ENCODE measurements at places on chromosomes 4 and X.

- no peak for DNase-seq
Measured at GRCh38 chrX:69073241-69073640, 92.0 kb downstream of the PJA1 start.

- DNase-seq = no peak
Measured at GRCh38 chr4:112818594-112818965, 181.6 kb downstream of the LARP7 start.

GRCh38 chr4:70927502-70928137, 25.5 kb downstream of the MOB1B start:
- peak; percentile 21 for DNase-seq

- DNase-seq = no peak
Measured at GRCh38 chr4:156019246-156019645, 65.6 kb upstream of the CTSO start.

DNA sequence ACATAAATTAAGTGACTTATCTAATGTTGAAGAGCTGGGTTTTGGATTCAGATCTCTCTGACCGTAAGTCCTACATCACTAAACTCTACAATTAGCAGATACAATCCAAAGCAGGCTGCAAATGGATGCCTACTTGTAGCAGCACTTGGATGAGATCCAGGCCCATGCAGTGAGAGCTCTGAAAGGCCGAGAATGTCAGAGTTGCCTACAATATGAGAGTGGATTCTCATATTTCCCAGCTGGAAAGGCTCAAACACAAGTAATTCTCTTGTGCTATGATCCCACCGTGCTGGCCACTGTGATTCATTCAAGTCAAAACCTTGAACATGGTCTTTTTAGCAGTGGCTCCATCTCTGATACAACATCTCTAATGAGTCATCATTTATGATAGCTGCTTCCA, 125.4 kb upstream of the CHRDL1 start:
- no peak for DNase-seq

DNA sequence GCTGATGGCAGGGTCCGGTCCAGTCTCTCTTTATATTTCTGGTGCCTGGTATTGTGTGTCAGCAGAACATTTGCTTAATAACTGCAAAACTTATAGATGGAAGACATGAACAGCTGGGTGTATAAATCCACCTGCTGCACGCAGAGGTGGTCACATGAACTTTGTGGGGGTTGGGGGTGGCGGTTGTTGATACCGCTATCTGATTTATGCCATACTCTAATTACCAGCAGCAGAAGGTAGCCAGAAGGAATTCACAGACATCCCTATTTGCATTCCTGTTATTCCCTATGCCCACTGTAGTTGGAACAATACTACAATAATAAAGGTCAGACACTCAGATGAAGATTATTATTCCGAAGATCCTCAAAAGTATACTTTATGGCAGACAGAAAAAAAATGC, 121.6 kb upstream of the PUDP start:
- no peak for DNase-seq

GRCh38 chr4:180164799-180165198, 2078.4 kb upstream of the TENM3 start:
- no peak for DNase-seq

GRCh38 chrX:17183566-17183965, 191.4 kb upstream of the NHS start:
- no peak for DNase-seq

DNA sequence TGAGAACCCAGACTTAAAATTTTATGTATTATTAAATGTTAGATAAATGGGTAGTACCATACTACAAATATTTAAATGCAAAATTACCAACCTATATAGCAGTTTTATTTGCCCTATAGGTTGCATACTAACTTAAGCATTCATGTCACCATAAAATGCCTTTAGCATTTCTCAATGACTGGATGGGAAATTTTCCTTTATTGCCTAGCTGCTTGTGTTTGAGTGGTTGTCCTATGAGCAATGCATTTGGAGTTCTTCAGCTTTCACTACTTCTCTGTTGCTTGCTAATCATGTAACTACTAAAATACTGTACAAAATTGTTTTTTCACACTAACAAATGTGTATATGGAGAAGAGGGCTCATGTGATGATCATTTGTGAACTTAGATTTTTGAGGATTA, 44.2 kb upstream of the CEP135 start:
- no peak for DNase-seq

DNA sequence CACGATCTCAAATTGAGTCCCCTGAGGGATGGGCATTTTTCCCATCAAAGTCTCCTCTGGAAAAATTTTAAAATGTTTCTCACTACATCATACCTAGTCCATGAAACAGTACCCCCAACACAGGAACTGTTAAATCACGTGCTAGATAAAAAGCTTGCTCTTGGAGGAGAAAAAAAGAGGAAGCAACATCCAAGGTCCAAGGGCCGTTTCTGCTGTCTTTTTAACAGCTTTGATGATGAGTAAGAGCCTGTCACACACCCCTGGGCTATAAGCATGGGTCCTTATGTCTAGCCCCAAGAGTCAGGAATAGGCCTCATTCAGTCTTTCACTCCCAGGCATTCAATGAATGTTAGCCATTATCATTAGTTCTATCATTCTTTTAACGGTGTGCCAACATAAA, 128.9 kb downstream of the SH3KBP1 start:
- DNase-seq = no peak

DNA sequence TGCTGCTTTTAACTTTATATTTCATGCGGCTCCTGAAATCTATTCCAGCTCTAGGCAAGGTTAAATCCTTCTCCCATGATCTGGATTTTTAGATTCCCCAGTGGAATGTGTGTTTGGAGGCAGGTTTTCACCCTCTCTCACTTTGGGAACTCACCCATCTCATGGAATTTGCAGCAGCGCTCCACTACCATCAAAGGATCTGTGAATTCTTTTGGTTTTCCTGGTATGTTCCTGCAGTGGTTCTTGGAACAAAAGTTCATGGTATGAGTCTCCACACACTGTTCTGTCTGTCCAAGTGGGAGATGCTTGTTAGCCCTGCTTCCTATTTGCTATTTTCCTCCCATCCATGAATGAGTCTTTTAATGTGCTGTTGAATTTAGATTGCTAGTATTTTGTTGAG, 14.0 kb downstream of the APOOL start:
- DNase-seq = no peak

- no peak for DNase-seq
Measured at GRCh38 chr4:86847571-86847970, 1.6 kb downstream of the SLC10A6 start.

- no peak for DNase-seq
Measured at GRCh38 chr4:20022471-20022870, 229.2 kb upstream of the SLIT2 start.

DNA sequence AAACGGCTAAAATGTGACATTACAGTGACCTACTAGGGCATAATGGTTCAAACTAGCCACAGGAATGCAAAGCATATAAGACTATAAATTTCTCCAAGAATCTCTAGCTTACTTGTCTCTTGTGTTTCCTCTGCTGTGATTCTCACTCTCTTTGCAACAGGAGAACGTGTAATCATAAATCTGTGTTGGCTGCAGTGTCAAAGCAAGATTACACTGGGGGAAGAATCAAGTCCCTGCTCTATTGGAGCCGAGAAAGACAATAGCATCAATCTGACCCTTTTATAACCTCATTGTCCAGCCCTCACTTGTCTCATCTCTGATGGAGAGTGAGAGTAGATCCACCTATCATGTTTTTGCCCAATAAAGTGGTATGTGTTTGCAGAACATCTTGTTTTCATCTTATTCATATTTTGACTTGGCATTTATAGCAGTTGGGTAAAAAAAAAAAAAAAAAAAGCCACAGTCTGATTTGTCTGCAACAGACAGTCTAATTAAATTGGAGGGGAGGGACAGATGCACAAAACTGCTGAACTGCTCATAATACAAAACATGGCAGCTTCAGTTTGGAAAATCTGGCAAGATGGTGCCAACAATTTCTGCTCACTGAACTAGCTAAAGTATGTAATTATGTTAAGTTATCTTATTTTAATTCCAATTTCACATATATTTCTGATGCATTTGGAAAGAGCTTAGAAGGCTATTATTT, 165.0 kb upstream of the GABRA2 start:
- DNase-seq = no peak

DNA sequence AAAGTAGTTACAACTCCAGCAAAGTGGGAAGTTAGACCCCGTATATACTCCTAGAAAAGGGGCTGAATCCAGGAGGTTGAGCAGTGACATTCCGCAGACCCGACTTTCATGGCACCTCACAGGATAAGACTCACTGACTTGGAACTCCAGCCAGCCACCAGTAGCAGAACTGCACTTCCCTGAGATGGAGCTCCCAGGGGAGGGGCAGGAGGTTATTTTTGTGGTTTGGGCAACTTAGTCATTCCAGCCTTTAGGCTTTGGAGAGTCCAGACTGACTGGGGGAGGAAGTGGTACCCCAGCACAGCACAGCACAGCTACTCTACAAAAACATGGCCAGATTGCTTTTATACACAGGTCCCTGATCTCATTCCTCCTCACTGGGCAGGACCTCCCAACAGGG, 319.1 kb downstream of the PCDH19 start:
- DNase-seq = no peak

DNA sequence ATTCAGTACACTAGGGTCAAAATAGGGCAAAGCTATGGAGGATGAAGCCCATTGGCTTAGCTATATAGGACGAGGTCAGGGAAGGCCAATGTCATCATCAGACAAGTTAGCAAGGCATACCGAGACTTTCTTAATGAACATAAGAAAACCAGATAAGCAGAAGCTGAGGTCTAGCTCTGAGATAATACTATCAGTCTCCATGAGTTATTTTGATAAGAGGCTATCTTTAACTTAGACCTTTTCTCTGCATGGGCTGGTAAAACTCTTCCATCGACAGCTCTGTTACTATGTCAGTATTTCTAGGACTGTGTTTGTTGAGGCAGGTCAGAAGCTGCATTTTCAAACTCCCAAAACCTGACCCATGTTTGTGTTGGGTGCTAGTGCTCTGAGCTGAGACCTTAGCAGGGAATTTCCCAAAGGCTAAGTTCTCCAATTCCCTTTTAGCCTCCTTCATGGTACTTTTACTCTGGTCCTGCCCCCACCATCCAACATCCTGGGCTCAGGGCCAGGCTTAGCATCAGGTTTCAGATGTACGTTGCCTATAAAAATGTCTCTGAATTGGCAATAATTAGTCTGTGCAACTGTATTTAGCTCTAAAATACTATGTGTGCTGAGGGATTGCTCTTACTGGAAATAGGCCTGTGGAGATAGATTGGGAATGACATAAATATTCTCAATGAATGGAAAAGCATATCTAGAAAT, 29.3 kb upstream of the LRAT start:
- DNase-seq = no peak

GRCh38 chr4:88276952-88277710, 7.2 kb downstream of the PPM1K start:
- no peak for DNase-seq

- DNase-seq = no peak
Measured at GRCh38 chr4:57460967-57461366, 350.8 kb upstream of the IGFBP7 start.

DNA sequence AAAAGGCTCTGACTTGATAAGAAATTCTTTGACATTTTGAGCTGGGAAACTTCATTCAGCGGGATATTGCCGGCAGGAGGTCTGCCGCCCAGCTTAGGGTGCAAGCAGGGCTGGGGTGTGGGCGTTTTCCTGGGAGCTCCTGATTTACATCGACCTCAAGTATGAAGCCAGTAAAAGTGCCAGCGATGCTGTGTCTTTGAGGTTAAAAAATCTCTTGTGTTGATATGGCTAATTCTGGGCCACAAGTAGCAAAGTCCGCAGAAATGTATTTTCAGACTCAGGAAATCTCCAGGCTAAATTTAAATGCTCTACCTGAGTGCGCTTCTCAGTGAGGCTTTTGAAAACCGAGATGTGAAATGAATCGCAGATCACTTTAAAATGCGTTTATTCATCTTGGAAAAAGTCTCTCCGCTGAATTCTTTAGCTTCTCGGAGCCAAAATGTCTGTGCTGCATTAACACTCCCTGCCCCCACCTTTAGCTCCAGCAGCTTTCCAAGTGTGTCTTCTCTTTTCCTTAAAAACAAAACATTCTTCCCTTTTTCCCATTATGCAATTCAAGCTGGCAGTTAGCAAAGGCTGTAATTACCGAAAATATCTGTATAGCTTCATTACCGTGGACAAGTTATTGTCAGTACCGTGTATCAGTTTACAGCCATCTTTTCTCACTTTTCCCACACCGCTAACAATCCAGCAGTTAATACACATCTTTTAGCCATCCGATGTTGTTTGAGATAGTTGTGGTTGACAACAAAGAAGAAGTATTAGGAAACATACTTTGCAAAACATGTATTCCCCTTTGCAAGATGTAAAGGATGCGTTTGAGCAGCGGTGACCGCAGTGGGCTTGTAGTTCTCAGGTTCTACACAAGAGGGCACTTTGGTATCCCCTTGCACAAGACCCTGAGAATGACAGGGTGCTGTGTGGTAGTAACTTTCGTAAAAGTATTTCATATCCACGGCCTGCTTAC, 136.0 kb upstream of the STX18 start:
- no peak for DNase-seq

DNA sequence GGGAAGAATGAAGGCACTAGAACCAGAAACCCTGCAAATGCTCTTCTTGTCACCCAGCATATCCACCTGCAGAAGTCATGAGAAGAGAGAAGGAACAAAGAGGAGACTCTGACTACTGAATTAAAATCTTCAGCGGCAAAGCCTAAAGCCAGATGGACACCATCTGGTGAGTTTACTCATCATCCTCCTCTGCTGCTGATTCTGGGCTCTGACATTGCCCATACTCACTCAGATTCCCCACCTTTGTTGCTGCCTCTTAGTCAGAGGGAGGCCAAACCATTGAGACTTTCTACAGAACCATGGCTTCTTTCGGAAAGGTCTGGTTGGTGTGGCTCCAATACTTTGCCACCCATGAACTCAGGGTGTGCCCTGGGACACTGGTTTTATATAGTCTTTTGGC, 181.7 kb downstream of the AR start:
- DNase-seq = no peak

GRCh38 chr4:168557658-168558057, 60.8 kb downstream of the PALLD start:
- DNase-seq = no peak

- DNase-seq = no peak
Measured at GRCh38 chrX:23699636-23700194, 32.4 kb downstream of the PRDX4 start.

GRCh38 chr4:109462802-109463201, 29.2 kb downstream of the SEC24B start:
- no peak for DNase-seq

- DNase-seq = no peak
Measured at GRCh38 chr4:153655928-153656327, 28.2 kb upstream of the TLR2 start.

DNA sequence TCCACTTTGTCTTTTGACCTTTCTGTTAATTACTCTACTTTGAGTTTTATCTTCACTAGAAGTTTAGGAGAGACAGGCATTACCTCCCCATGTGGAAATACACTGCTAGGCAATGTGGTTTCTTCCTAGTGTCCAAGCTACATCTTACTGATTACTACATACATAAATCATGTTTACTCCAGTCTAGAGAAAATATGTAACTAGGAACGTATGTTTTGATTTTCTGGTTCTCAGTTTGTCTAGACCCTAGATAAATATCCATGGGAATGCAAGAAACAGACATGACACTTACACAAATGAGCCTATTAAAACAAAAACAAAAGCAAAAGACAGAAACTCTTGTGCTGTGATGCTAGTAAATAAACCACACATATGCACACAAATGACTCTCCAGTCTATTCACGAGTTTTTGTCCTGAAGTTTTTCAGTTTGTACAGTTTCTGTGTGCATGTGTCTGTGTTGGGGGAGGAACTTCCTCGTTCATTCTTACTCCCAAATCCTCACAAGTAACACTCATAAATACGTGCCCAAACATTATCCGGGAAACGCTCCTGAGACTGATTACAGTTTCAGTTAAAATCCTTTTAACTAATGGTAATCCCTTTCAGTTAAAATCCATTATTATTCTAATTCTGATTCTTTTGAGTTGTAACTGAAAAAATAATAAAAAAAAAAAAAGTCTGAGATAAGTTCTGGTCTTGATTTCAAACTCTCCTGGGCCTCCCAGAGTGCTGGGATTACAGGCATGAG, 283.5 kb upstream of the FTHL17 start:
- DNase-seq = no peak

Data from CD4-positive, alpha-beta T cell treated with Interleukin-6 at 100 ng/mL for 8 hours (primary cell).